Kidney glomerular epithelial cell (primary cell): ENCODE measurements at places on chromosomes 16 and 17.

DNA sequence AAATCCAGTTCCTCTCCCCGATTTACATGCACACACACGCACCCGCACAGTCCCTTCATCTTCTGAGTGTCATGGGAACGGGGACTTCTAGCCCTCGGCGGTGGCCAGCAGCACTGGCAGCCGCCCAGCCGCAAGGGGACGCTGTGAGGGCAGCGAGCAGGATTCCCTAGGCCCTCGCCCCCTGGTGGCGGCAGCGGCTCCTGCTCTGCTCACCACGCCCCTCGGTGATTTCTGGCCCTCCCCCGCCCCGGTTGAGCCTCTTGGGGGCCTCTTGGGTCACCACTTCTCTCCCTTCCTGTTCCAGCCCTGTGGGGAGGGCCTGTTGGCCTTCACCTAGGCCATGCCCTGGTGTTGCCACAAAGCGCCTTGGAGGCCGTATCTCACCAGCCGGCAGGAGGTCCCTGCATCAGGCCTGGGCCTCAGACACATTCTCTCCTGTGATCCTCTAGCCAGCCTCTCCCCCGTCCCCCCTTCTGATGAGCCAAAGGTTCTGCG is 75.2 kb upstream of the KSR1 start:
- DNase-seq: peak; percentile 9

DNA sequence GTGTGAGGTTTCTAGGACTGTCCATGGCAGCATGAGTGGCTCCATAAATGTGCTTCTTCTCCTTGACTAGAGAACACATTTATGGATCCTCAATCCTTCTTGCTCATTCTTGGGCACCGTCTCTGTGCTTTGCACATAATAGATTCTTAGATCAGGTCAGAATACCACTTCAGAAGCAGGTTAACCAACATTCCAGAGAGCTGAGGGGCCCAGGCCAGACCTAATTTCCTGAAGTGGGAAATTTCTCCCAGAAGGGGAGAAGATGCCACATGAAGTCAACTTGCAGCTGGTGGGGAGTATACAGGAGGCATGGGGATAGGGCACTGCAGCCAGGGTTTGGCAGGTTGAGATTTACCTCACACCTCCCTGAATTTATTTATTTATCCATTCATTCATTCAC is 24.4 kb upstream of the VAT1L start:
- DNase-seq: no peak

DNA sequence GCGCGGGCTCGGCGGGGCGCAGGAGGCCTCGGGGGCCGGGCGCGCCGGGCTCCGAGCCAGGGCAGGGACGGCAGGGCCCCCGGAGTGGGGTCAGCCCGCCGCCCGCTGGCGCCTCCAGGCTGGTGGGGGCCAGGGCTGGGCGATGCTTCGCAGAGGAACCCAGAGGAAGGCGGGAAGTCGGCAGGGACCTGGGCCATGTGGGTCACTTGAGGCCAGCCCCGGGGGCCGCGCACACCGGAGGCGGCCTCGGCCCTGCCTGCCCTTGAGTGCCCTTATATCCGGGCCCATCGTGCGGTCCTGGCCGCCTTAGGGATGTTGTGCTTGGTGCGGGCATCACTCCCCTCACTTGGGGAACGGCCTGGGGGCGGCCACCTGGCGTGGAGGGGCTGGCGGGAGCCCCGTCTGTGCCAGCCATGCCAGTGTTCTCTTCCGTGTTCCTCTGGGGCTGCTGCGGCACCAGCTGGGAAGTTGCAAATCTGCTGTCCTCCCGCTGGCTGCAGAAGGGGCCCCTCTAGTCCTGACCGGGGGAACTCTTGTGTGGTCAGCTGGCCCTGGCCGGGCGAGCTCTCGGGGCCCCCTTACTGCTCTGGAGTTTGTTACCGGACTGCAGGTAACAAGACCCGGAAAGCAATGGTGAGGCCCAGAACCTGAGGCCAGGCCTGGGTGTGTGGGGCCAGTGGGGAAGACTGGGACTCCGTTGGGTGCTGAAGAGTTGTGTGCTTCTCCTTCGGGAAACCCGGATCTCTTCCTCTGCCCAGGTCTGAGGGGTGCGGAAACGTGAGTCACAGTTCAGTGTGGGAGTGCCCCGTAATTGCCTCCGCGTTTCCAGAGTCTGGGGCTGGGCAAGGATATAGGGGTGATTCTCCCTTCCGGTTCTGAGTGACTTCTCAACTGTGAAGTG is 849 bp downstream of the CAPN15 start:
- DNase-seq: peak; percentile 60

DNA sequence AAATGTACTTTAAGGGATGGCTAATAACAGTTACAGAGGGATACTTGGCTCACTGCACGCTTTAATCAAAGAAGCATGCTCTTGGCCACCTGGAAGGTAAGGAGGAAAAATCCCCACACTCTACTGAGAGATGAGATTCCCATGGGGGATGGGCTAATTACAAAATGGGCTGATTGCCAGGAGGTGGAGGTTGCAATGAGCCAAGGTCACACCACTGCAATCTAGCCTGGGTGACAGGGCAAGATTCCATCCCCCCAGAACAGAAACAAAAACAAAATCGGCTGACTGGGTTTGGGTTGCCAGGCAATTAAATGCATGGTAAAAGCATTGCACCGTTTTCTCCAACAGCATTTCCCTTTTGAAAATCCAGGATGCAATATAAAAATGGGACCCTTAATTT is 18.0 kb downstream of the N4BP1 start:
- DNase-seq: no peak

DNA sequence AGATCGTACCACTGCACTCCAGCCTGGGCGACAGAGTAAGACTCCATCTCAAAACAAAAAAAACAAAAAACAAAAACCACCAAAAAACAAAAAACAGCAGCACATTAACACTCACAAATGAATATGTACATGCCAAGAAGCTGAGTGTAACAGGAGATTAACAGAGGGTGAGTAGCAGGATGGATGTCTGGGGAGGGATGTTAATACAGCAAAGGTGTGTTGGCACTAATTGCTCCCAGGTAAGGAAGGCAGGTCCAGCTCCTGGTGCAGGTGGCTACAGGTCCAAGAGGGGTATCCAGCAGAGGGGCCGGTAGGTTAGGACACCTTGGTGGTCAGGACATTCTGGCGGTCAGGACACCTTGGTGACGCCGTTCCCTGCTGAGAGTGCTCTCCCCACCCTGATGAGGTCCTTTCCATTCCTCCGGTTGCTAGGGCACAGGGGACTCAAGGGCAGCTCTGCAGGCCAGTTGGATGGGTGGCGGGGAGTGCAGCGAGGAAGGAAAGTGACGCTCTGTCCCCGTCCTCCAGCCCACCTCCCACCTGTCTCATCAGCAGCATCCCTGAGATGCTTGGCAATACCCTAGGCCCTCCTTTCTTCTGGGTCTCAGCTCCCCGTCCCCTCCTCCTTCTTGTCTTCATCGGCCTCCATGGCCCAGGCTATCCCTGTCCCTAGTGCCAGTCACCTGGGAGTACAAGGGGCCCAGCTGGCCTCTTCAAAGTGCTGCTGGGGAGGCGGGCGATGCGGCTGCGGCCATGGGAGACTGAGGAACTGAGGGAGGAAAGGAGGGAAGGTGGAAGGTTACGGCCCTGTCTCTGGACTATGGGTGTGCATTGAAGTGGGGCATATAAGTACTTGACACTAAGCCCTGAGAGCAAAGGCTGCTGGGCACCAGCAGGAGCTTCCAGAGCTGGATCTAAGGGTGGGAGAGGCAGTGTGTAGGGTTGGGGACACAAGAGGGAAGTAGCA is 10.7 kb upstream of the GFAP start:
- no peak for DNase-seq

GRCh38 chr17:17590141-17590751 is 1.3 kb downstream of the PEMT start:
- no peak for DNase-seq

GRCh38 chr16:53434377-53435065 is at the start of gene RBL2:
Gene RBL2, plus strand, starts transcription at chr16:53434471. Its CDS starts 86 bp downstream, at chr16:53434557.
- peak; percentile 53 for DNase-seq

GRCh38 chr16:27642756-27643155 is 92.8 kb downstream of the KATNIP start:
- DNase-seq: no peak

- no peak for DNase-seq
Observed at GRCh38 chr17:27860971-27861664, 32.0 kb downstream of the LYRM9 start.

DNA sequence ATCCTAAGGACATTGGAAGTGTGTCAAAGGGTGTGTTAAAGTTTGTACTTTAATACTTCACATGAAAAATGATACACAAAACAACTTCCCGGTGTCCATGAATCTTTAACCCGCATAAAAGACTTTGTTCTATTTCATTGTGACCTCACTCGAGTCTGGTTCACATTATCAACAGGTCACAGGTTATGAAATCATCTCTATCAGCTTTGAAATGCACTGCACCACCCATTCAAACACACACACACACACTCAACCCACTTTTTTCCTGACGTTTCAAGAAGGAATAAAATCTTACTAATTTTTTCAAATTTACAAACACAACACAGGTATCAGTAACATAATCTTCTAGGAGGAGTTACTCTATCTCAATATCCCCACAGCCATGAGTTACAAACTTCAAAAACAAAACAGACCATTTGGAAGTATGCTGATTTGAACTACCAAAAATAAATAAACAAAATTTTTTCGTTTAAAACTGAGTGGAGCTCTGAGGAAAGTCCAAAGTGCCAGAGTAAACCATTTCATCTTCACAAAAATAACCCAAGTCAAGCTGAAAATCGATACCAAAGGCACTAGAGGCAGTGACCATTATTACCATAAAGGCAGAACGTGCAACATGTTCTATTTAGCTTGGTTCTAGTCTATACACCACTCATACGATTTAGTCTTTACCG is 2.7 kb downstream of the ACOX1 start:
- no peak for DNase-seq

- DNase-seq: no peak
Observed at GRCh38 chr17:77480509-77481215, 339.9 kb downstream of the SEC14L1 start.

- DNase-seq: no peak
Observed at GRCh38 chr17:48904428-48904827, 3.8 kb upstream of the UBE2Z start.

- no peak for DNase-seq
Observed at GRCh38 chr16:27779641-27780164, 229.8 kb downstream of the KATNIP start.

DNA sequence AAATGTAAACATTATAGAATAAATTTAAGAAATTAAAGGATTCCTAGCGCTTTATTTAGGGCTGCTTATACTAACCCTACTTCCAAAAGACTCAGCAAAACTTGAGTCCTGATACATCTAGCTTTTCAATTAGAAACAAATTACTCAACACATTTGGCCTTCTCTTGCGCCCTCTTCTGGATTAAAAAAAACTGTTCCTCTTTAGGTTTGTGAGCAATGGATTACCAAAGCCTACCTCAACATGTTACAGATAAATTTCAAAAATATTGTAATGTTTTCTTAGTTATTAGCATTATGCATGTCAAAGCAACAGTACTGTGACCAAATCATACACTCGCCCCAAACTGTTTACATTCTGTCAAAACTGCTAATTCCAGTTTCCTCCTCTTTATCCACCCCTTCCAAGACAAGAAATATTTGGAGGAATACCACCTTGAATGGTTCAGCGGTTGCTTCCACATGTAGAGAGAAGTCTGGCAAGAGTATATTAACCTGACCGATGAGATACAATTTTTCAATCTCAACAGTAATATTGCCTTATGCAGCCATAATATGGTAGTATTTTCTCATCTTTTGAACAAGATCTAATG is 2.7 kb downstream of the NUFIP2 start:
- DNase-seq: peak; percentile 74

DNA sequence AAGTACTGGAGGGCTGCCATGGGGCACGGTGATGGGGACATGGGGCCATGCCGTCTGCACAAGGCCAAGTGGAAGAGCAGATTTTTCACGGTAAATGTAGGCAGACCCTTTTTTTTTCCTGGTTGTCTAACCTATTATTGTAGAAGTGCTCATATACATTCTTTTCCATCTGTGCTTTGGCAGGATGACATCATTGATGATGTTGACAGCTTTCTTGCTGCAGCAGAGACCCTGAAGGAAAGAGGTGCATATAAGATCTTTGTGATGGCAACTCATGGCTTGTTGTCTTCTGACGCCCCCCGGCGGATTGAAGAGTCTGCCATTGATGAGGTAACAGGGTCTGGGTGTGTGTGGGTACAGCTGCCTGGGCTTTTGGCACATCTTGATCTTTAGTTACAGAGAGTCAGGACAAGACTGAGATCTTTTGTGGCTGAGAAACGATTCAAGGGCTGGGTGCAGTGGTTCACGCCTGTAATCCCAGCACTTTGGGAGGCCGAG is 23.3 kb upstream of the SLC5A10 start:
- no peak for DNase-seq

DNA sequence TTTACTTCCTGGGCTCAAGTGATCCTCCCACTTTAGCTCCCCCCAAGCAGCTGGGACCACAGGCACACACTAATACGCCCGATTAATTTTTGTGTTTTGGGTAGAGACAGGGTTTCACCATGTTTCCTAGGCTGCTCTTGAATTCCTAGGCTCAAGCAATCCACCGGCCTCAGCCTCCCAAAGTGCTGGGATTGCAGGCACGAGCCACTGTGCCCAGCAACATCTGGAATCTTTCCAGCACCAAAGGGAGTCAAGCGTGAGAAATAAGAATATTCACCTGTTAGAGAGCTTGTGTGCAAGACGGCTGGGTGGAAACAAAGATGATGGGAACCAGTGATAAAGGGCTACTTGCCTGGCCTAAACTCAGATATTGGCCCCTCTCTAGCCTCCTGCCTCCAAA is 14.2 kb upstream of the ALOX12B start:
- DNase-seq: no peak

GRCh38 chr16:31092330-31092729 is 2.3 kb downstream of the VKORC1 start:
- no peak for DNase-seq

DNA sequence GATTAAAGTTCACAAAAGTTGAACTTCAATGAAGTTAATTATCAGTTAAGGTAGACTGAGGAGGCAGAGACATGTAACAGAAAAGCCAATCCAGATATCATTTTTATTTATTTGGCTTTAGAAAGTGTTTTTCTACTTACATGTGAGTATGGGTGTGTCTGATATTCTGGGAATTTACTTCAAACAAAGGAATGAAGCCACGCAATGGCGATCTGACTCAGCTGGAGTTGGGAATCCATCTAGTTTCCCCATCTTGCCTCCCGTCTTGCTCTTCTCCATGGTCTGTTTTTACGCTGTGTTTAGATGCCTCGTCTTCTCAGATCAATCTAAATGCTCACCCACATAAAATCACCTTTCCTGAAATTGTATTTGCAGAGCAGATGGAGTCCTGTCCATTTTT is 1.7 kb upstream of the KCNJ16 start:
- peak; percentile 60 for DNase-seq

- no peak for DNase-seq
Observed at GRCh38 chr16:66002601-66003000, 363.9 kb upstream of the CDH5 start.
